Cardiac fibroblast (primary cell): ENCODE measurements at places on chromosomes 7 and 10.
A peak's percentile ranks its signal among the peaks of the same experiment; 100 is the strongest.

GRCh38 chr7:29610086-29610485 is 46.5 kb downstream of the PRR15 start:
- DNase-seq = peak; percentile 53

- DNase-seq = peak; percentile 65
Observed at GRCh38 chr10:74593470-74593869, 232.9 kb upstream of the KAT6B start.

DNA sequence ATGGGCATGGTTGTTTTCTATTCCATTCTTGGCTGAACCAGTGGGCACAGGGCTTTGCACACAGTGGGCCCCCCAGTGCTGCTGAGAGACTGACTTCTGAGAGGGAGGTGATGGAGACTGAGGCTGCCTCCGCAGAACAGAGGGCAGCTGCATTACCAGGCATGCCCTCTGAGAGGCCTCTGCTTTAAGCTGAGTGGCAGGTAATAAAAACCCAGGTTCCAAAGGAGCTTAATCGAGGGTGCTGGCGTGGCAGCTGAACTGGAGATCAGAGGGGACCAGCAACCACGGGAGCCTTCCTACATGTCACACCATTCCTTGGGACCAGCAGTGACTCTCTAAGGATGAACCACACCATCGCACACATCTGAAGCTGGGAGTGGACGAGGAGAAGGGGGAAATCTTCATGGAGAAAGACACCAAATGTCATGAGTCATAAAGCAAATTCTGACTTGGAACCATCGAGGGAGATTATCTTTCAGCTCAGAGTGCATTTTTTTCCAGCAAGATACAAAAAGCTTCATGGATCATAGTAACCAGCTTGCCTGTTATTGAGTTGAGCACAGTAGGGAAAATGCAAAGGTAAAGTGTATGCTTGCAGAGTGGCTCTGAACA is 24.6 kb downstream of the HIPK2 start:
- no peak for DNase-seq

GRCh38 chr10:33258967-33259366 is 75.5 kb downstream of the NRP1 start:
- peak; percentile 46 for DNase-seq

GRCh38 chr7:44072364-44073231 is 7.2 kb upstream of the PGAM2 start:
- DNase-seq = peak; percentile 91

DNA sequence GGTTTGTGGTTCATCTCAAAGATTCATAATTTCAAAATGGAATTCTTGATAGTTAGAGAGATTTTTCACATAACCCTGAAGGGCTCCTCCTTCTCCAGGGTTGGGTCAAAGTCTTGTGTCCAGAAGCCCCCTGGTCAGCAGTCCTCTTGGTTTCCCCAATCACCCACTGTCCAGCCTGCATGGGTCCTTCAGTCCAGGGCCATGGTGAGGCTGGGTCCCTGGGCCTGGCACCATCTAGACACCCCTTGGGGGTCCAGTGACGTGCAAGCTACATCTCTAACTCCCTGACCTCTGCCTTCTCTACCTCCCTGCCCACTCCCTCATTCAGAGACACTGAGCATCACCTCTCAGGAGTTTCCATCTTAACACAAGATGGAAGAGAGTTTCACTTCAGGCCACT is 26.1 kb downstream of the ANXA8 start:
- DNase-seq = no peak

- DNase-seq = peak; percentile 66
Observed at GRCh38 chr10:103069453-103070331, 123.4 kb downstream of the NT5C2 start.

DNA sequence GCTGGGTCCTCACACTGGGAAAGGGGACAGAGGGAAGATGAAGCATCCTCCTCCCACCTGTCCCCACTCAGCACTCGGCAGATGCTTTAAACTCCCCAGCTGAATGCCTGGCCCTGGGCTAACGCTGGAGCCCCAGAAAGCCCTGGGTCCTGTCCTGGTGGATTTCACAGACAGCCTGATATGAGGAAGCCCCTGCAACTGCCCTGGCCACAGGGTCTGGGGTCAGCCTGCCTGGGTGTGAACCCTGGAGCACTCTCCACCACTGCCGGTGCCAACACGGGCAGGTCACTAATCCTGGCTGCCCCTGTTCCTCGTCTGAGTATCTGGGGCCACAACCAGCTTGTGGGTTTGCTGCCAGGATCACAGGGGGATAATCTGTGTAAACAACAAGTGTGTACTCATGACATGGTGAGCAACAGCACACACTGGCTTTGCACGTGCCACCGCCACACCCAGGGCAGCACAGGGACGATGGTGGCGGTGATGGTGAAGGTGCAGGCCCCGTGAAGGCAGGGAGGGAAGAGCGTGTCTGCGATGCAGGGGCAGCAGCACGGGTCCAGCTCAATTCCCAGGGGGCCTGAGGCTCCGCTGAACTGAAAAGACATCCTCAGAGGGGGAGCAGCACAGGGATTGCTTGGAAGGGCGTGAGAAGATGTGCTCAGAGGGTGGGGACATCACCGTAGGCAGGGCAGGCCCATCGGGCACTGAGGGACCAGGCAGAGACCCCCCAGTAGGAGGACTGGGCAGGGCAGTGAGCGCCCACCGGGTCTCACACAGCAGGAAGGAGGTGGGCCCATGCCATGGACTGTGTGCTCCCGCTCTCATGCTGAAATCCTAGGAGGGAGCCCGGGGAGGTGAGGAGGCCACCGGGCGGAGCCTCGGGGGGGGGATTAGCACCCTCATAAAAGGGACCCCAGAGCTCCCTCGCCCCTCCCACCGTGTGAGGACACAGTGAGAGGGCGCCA is 238.7 kb downstream of the MAD1L1 start:
- no peak for DNase-seq

GRCh38 chr7:71517940-71518699 is 386.2 kb downstream of the GALNT17 start:
- DNase-seq = no peak

GRCh38 chr7:148116829-148117403 is 473.6 kb upstream of the C7orf33 start:
- DNase-seq = no peak

DNA sequence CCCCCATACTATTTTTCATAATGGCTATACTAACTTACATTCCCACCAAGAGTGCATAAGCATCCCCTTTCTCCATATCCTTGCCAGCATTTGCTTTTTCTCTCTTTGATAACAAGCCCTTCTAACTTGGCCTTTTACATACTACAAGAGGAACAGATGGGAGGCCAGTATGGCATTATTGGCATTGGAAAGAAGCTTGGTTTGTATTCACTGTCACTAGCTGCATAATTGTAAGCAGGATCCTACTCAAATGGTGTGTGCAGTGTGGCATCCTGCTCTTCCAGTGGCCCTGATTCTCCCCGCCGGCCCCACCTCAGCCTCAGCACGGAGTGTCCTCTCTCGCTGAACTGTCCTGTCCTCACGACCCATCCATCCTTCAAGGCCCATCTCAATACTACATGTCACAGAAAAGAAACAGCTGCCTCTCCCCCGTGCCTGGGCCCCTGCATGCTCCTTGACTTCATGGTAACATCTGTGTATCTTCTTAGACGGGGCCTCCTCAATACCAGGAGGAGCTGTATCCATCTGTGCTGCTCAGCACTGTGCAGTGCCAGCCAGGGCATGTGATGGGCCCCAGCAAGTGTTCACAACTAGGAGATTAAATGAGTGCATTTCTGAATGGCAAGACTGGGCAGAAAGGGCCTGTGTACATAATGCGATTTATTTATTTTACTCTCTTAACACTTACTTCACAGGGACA is 205.2 kb downstream of the COBL start:
- no peak for DNase-seq

- DNase-seq = no peak
Observed at GRCh38 chr10:123706236-123706635, 40.1 kb downstream of the GPR26 start.

DNA sequence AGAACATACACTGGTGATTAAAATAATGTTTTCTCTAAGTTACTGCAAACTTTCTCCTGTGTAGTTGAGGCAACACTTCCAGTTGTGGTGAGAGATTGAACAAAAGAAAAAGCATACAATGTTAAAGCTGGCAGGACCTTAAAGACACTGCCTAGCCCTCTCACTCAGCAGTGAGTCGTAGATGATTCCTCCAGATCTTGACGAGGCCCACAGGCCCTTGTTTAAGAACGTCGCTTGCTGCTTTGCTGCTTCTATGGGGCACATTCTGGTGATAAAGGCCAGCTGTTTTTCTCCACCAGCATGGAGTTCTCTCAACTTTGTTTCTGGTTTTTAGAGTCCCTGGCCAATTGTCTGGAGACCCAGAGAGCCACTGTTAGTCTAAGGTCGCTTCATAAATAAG is 2.8 kb upstream of the DENND11 start:
- DNase-seq = peak; percentile 30

GRCh38 chr7:129750091-129750490 is 138.6 kb downstream of the NRF1 start:
- no peak for DNase-seq

GRCh38 chr10:113305871-113306270 is 247.0 kb upstream of the HABP2 start:
- DNase-seq = peak; percentile 60

- no peak for DNase-seq
Observed at GRCh38 chr7:152338561-152338960, 97.2 kb downstream of the KMT2C start.

GRCh38 chr10:73209705-73210104 is 37.4 kb downstream of the DNAJC9 start:
- DNase-seq = peak; percentile 23

DNA sequence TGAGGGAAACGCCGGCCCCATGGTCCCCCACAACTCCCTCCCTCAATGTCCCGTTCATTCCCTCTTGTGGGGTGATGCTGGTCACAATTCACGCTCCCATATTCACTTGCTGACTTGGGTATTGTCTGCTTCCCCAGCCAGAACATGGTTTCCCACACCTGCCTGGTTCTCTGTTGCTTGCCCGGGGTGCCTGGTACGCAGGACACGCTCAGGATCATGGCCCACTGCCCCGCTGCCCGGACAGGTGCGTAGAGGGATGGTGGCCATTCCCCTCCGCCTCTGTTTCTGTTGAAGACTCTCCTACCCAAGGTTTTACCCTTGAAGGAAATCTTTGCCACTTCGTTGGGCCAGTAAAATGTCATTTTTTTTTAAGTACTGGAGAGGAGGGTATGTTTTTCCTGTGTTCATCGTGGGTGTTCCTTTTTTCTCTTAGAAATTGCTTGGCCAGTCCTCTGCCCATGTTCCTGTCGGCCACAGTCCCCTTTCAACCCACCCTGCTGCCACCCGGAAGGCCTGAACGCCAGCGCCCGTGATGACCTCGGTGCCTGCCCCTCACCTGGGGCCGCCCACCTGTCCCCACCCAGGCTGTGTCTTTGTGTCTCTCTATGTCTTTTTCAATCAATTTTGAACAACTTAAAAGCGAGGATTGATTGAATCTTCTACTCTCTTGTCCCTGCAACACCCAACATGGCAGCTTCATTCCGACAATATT is 38.2 kb downstream of the FOXL3 start:
- DNase-seq = no peak

DNA sequence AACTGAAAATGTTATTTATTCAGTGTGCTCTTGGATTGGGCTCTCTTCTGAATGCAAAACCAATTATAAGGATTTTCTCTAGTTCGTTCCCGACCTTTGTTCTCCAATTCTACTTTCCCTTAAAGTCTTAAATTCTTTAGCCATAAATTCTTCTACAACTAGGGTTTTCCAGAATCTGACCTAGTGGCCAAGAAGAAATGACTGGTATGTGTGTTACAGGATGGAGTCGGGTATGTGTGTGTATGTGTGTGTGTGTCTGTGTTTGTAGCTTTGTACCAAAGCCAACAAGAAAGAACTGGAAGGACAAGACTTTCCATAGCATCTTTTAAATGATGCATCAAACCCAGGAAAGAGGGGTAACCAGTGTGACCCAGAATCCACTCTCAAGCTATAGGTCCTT is 25.8 kb upstream of the LEP start:
- DNase-seq = peak; percentile 85

GRCh38 chr10:92142949-92143348 is 147.9 kb downstream of the CPEB3 start:
- no peak for DNase-seq

DNA sequence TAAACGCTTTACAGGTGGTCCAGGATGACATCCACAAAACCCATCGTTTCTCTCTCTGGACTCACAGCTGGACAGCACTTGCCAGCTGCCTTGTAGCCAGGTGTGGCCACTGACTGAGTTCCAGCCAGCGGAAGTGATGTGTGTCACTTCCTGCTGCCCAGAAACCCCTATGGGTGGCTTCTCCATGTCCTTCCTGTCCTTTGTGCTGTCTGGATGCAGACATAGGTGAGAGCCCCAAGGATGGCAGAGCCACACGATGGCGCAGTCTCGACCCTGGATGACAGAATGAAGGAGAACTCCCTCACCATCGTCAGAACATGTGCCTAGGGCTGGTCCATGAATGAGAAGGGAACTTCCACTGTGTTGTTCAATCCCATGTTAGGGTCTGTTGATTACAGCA is 22.1 kb downstream of the NMT2 start:
- DNase-seq = no peak

DNA sequence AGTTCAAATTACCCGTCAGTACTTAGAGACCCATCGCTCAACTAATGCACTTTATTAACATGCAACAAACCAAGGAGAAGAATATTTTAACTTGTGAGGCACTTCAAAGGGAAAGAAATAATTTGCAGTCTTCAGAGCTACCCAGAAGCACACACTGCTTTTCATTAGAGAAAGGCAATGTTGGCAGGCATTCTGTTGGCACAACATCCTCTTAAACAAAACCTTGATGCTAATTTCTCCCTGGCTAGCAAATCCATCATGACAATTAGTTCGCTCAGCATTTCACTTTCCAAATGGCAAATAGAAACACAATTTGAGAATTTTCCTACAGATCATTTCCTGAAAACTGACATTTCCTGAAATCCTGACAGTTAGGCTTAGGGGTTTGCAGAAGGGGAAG is 155.6 kb upstream of the FAM13C start:
- DNase-seq = no peak

- no peak for DNase-seq
Observed at GRCh38 chr10:95312986-95313495, 22.2 kb upstream of the PDLIM1 start.

- DNase-seq = no peak
Observed at GRCh38 chr7:55548295-55548731, 24.0 kb downstream of the VOPP1 start.

- no peak for DNase-seq
Observed at GRCh38 chr10:75051308-75051707, 60.1 kb upstream of the SAMD8 start.

GRCh38 chr7:36037121-36037662 is 115.9 kb upstream of the EEPD1 start:
- DNase-seq = peak; percentile 96

GRCh38 chr7:113370910-113371309 is 252.6 kb upstream of the SMIM30 start:
- no peak for DNase-seq

- DNase-seq = peak; percentile 96
Observed at GRCh38 chr7:104973909-104974415, 40.0 kb upstream of the KMT2E start.

GRCh38 chr10:79270466-79271246 is 76.6 kb upstream of the PPIF start:
- DNase-seq = no peak

DNA sequence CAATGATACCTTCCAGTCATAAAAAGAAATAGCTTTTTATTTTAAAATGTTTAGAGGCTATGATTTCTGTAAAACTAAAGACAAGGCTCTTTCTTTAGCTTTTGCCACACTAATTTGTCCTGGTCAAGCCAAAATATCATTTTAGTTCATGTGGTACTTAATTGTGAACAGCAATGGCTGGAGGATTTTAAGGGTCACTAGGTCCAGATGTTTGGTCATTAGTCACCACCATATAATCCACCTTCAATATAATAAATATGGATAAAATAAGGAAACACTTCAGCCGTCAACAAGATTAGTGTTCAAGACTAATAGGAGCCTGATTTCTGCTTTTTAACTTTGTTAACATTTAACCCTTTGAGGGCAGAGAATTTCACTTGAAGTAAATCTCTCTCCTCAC is 50.0 kb upstream of the HGF start:
- DNase-seq = no peak
